ENCODE measurements at places on chromosomes 5 and 9. TPM values are rescaled to one million over a fixed set of nuclear protein-coding genes. Genes with fewer than 3 reads are reported as not detected.

- DNase-seq: no peak
These were observed 5.6 kb downstream of the ADAMTSL2 start for GRCh38 chr9:133539991-133540697.

DNA sequence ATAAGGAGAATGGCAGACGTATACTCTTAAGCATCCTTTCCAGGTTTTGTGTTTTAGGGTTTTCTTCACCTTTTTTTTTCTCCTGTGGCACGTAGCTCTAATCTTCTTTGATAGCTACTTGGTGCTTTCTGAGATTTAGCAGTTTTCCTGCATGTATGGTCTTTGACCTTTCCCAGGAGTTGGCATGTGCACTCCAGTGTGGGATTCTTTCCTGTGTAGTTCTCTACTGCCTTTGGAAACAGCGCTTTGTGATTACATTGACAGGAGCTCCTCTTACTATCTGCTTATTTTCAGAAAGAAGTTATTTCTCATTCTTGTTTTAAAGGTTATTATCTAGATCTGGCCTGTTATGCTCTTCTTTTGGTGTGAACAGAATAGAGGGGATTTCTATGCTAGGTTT lies 65.5 kb downstream of the UNC13B start:
- DNase-seq: no peak

RGP1 gene
- 17.2 TPM for polyA plus RNA-seq

GRCh38 chr9:88310310-88310980 lies 77.8 kb upstream of the SPIN1 start:
- no peak for DNase-seq

DNA sequence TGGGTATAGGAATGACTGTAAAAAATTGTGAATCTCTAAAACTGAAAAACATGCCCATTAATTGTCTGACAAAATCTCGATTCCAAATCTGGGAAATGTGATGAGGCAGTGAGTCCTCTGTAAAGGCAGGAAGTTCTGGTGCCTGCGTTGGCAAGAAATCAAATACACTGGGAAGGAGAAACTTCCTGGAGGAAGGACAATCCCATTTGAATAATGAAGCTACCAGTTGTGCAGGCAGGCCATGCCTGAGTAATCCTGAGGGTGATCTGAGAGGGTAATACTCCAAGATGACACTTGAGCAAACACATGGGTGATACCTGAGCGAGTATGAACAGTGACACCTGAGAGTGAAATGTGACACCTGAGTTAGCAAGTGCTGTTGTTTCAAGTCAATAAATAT lies 49.7 kb downstream of the KIF24 start:
- no peak for DNase-seq

UGT3A1 gene
- 142 TPM for polyA plus RNA-seq

DNA sequence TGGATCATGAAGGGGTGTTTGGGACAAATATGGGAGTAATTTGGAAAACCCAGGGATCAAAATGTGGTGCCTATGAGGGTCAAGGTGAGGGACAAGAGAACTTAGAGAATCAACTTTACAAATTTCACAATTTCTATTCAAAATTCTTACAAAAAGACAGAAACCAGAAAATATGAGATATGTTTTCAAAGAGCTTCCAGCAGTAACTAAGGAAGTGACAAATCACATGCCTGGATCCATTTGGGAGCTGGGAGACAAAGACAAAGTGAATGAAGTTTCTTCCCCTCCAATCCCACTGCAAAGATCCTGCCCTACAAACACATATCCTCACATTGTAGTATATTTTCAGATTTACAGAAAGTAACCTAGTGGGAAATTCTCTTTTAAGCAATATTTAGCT lies 235.0 kb upstream of the VLDLR start:
- DNase-seq: no peak

GRCh38 chr5:143101725-143102386 lies 301.6 kb downstream of the NR3C1 start:
- DNase-seq: no peak

DNA sequence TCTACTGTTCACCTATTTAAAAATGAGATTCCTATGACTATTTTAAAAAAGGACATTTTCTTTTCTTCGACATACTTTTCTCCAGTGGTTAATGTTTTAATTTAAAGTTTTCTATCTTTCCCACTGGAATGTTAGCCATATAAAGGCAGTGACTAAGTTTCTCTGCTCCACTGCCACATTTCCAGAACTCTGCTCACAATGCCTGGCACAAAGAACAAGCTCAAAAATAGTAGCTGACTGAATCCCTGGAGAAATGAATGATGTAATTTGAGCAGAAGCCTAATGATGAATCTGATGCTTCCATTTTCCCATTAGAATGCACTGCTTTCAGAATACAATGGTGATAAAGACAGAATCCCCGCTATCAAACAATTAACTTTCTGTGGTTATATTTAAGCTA lies 817.8 kb downstream of the MTRR start:
- DNase-seq: no peak

ITGA2 gene
- polyA plus RNA-seq: 13.7 TPM

ANKRD34B gene
- not detected for polyA plus RNA-seq

Measured in large intestine (tissue), 12 donors.